ENCODE measurements at places on chromosomes 13 and 19.
A peak's percentile ranks its signal among the peaks of the same experiment; 100 is the strongest.

DNA sequence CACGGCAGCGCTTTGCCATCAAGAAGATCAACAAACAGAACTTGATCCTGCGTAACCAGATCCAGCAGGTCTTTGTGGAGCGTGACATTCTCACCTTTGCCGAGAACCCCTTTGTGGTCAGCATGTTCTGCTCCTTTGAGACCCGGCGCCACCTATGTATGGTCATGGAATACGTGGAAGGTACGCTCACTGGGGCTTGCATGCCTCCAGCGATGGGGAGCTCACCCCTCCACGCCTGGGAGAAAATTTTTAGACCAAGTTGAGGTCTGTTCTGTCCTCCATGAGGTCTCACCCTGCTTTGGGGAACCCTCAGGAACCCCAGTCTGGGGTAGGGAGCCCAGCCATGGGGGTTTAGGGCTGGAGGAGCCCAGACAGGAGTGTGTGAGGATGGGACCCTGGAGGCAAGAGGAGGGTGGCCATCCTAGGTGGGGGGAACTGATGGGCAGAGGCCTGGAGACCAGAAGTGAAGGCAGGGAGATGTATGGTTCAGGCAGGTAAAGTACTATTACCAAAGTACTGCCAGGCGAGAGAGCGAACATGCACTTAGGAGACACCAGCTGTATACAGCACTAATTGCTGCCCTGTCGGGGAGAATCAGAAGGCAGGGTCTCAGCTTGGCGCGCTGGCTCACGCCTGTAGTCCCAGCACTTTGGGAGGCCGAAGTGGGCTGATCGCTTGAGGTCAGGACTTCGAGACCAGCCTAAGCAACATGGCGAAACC is 22.3 kb upstream of the PIK3R2 start:
- no peak for DNase-seq

DNA sequence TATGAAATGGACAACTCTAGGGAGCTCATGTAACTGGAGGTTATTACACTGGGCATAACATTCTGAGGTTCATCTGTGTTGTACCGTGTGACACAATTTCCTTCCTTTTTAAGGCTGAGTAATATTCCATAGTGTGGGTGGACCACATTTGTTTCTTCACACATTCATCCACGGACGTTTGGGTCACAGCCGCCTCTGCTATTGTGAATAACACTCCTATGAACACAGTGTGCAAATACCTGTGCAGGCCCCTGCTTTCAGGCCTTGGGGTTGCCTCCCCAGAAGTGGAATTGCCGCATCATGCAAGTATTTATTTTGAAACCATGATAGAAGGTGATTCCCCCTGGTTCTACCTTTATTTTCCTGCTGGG is 63.4 kb upstream of the MCF2L start:
- no peak for DNase-seq

DNA sequence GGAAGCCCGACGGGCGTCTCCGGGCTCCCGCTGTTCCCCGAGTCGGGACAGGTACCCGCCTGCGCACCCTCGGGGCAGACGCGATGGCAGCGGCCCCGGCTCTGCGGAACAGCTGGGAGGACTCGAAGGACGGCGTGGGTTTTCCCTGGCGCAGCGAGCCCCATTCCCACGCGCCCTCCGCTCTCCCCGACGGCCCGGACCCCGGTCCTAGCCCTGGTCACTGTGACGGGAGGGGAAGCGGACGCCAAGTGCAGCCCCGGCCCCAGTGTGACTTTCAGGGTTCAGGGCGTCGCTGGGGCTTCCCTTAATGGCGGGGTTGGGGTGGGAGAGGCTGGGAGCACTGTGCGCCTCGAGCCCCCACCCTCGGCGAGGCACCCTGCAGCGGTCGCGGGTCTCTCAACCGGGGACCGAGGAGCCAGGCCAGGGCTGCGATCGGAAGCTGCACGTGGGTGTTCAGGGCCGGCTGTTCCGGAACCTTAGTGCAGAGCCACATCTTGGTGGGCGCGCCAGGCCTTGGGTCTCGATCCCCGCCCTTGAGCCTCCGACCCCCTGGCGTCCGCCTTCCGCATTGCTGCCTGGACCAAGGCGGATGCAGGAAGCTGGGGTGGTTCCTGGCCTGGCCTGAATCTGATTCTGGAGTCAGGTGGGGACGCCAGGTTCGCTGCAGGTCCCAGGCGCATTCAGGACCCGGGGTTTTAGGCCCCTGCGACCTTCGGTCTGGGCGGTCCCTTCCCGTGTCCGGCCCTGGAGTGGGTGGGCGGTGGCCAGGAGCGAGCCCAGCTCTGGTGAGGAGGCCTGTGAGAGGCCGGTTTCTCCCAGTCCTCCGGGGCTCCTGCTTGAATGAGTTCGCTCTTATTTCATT is 3.5 kb downstream of the LGALS7B start:
- DNase-seq, result peak; percentile 69

DNA sequence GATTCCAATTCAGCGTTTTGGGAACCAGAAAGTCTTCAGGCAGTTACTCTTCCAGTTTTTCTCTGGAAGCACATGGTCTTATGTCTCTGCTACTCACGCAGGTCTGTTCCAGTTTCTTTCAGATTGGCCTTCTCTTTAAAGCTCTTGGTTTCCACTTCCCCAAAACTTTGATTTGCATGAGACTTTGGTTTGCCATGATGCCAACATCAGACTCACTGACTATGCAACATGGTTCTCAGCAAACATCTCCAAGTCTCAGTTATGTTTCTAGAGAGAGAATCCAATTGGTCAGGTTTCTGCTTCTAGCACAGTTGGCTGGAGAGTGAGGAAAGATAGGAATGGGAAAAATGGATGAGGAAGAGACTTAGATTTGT is 3.1 kb downstream of the AKAP11 start:
- no peak for DNase-seq

DNA sequence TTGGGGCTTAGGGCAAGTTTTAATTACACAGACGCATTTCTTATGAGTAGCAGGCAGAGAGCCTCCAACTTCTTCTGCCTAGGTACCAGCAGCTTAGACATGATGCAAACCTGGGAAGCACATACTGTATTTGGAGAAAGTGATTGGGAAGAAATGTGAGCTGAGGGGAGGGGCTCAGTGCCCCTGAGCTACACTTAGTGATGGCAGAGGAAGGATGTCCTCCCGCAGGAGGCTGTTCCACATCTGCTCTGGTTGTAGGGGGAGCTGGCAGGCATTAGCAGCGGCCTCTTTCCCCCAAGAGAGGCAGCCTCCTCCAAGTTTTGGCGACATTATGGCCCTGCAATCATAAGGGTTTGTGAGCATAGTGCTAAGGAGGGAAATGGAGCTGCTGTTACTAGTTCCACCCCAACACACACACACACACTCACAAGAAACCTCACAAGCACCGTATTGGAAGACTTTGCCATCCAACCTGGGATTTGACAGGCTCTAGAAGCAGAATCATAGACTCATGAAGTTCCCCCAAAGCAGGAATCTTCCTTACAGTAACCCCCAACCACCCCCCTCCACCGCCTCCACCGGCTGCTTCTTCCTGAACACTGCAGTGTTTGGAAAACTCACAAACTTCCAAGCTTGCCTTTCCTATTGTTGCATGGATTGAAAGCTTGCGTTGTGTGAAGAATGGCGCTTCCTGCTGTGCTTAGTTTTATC is 3.3 kb downstream of the ALOX5AP start:
- no peak for DNase-seq

GRCh38 chr13:113399755-113400149 is 35.8 kb upstream of the GRTP1 start:
- no peak for DNase-seq

DNA sequence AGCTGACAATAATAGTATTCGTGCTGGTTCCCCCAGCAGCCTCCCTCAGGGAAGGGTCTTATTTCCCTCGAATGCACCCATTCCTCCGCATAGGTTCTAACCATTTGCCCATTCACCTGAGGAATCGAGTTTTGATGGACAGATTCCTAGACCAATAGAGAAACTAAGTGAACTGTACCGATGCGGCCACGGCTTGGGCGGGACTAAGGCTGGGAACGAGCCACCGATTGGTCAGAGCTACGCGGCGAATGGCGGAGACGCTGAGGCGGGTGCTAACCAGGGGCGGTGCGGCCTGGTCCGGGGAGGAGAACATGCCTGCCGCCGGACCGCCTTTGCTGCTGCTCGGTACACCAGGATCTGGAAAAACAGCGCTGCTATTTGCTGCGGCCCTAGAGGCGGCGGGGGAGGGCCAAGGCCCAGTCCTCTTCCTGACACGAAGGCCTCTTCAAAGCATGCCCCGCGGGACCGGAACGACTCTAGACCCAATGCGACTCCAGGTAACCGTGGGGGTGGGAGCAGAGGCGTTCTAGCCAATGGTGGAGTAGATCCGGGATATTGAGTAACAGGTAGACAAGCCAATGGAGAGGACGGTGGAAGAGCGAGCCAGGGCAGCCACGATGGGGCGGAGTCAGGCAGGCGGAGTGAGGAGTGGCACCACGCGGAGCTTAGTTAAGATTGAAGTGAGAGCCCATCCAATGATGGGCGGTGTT is at the start of gene SWSAP1:
Gene SWSAP1 (plus strand): TSS at position 234 of the 710 bp plus-strand sequence. CDS start 15 bp downstream, at position 249.
- DNase-seq, result peak; percentile 99

DNA sequence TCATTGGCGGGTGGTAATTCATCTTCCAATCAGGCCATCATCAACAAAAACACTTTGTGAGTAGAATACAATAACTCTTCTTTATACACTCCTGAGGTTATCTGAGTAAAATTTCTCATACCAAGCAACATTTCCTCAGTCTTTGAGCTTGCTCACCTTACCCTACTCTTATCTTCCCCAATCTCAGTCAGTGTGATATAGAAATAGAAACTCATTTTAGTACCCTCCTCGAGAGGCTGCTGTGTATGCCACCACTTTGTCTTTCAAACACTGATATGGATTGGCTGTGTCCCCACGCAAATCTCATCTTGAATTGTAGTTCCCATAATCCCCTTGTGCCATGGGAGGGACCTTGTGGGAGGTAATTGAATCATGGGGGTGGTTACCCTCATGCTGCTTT is 209.7 kb downstream of the RBM26 start:
- DNase-seq, result no peak

- no peak for DNase-seq
Observed at GRCh38 chr19:18392926-18393325, 4.5 kb downstream of the LRRC25 start.

DNA sequence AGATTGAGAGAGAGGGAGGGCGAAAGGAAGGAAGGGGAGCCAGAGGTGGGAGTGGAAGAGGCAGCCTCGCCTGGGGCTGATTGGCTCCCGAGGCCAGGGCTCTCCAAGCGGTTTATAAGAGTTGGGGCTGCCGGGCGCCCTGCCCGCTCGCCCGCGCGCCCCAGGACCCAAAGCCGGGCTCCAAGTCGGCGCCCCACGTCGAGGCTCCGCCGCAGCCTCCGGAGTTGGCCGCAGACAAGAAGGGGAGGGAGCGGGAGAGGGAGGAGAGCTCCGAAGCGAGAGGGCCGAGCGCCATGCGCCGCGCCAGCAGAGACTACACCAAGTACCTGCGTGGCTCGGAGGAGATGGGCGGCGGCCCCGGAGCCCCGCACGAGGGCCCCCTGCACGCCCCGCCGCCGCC is at the start of gene TNFSF11:
Gene TNFSF11 (plus strand): TSS at position 142 of the 400 bp plus-strand sequence. CDS start 152 bp downstream, at position 294.
- no peak for DNase-seq

GRCh38 chr13:34162544-34162933 is 344.6 kb downstream of the RFC3 start:
- DNase-seq, result no peak

DNA sequence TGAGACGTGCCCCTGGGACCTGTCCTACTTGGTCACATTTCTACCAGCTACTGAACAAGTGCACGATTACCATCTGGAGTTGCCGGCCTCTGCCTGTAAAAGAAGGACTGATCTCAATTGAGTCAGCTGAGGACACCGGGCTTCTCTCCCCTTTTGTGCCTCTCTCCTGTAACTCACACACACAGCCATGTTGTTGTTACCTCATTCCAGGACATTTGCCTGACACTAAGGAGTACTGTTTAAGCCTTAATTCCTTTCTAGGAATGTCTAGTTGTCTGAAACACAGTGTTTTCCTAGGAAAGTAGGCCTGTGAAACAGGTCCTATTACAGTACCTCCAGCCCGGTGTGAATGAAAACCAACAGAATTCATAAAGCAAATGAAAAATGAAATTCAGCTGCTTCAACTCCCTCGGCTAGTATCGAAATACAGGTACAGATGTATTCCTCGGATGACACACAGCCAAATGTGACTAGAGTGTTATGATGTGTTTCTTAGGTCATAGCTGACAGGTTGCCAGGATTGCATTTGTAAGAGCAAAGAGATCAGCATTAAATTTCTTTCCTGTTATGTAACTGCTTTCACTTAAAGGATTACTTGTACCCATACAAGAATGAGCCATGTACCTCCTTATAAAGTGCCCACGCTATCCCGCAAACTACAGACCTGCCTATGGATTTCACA is 152.0 kb upstream of the IRS2 start:
- no peak for DNase-seq

GRCh38 chr13:40664350-40665125 is 1.9 kb downstream of the FOXO1 start:
- DNase-seq, result peak; percentile 26

GRCh38 chr19:58395979-58396627 is 647 bp downstream of the RNF225 start:
- DNase-seq, result no peak

GRCh38 chr13:113652404-113653263 is 5.4 kb downstream of the ATP4B start:
- no peak for DNase-seq

DNA sequence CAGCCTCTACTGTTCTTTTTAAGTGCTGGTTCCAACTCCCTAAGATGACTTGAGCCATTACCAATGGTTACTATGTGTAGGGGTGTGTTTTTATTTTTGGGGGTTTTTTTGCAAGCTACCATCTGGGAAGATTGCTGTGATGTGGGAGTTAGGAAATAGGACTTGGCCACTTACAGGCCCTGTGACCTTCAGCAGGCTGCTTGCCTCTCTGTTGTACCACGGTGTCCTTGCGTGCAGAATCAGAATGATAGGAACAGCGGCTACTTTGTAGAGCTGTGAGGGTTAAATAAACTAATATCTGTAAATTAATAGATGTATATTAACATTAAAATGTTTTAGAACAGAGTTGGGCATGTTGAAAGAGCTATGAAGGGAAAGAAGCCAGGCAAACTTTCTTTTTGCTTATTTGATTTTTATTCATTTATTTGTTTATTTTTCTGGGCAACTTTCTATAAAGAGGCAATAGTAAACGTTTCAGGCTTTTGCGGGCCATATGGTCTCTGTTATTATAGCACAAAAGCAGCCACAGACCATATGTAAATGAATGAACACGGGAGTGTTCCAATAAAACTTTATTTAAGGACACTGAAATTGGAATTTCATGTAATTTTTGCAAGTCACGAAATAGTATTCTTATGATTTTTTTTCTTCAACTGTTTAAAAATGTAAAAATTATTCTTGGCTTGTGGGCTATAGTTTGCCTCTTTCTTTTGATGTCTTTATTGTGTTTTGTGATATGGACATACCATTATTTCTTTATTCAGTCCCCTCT is 26.4 kb upstream of the EHD2 start:
- DNase-seq, result no peak

- DNase-seq, result no peak
Observed at GRCh38 chr19:35872180-35872579, 3.8 kb downstream of the APLP1 start.

- no peak for DNase-seq
Observed at GRCh38 chr19:8490395-8490760, 12.1 kb downstream of the PRAM1 start.

GRCh38 chr19:45526143-45526542 is 18.9 kb downstream of the VASP start:
- DNase-seq, result no peak

Data from kidney capillary endothelial cell (primary cell).